ENCODE measurements at places on chromosomes 6 and 20.

DNA sequence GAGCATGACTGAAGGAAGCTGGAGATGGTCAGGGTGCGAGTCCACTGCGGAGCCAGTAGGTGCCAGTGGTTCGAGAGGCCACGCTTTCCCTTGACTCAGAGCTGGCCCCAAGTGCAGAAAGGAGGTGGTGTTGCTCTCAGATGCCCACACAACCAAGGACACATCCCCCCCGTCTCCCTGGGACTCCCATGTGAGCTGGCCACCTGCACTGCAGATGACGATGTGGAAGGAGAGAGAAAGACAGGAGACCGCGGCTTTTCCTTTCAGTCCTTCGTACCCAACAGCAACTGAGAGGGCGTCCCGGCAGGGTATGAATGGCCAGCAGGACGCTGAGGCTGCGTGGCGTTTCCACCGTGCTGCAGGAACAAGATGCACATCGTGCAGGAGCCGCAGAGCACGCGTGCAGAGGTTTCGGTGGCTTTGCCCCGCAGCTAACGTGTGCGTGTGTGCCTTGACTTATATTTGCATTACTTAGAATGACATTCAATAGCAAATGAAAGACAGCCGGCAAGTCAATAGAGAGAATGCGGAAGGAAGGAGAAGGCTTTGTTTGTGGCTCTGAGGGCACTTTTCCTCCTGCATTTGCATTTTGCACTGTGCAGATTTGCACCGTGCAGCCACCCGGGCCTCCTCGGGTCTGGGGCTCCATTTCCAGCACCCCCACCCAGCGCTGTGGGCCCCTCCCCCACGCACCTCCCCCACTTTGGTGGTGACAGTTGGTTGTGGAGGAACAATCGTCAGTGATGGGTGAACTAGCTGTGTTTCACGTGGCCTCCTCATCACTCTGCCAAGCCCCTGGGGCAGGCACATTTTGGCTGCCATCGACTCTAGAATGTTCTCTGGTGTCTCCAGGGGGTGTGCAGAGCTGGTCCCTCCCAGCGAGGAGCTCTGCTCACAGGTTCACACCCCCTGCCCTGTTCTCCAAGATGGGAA, 26.4 kb upstream of the BHLHE23 start:
- DNase-seq: no peak

GRCh38 chr20:52426856-52427255, 235.3 kb upstream of the ZFP64 start:
- DNase-seq: no peak

DNA sequence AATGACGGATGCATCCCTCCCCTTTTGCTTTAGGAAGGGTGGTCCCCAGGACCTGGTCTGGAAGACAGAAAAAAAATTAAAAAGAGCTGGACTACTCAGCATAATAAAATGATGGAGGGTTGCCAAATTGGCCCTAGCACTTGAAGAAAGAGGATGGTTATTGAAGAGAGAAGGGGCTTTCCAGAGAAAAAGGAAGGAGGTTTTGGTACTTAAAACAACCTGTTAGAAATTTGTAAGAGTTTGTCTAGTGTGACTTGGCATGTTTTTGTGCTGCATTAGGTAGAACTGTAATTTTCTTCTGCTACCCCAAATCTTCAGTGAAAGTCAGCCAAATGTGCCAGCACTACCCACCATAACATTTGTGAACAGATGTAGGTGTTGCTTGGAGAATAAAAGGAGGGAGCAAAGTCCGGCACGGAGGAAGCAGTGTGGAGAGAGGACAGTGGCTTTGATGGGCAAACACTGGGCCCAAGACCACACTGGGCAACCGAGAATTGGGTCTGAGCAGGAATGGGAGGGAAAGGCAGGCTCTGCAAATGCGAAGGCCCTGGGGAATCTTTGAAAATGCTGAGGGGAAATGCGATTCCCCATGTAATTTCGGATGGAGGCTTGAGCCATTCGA, 160.9 kb downstream of the QRSL1 start:
- no peak for DNase-seq

DNA sequence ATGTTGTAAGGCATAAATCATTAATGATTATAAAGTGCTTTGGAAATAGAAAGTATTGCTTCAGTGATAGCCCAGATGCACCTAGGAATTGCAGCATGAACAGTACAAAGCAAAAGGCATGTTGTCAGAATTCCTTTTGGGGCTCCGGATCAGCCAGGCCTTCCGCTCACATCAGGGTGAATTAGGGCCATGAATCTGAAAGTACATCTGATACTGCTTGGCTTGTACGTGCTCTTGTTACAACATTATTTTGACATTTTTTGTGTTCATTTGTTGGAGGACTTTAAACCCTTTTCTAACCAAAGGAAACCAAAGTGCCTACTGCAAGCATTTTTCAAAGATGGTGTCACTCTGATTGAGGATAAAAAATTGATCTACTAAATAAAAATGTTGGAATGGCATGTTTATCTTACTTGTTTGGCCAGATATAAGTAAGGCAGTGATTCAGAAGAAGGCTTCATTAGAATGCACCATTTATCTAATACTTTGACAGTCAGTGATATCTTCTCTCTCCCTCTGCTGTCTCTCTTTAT, 1005.6 kb upstream of the FLRT3 start:
- no peak for DNase-seq

GRCh38 chr6:13178107-13178506, 150.2 kb downstream of the TBC1D7 start:
- no peak for DNase-seq

DNA sequence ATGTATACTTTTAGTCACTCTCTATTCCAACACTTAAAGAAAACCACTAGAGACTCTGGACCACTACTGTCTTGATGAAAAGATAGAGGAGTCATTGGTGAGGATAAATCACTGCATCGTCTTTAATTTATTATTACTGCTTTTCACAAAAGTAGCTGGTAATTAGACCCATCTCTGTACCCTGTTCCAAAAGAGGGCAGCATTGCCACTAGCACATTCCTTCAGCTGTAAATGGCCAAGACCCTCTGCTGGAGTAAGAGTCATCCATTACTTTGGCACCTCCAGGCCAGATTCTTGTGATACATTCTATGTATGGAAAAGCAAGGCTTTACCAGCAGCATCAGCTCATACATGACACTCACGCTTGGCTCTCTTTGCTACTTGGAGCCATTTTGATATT, 49.5 kb upstream of the PREP start:
- DNase-seq: no peak

GRCh38 chr6:45787384-45787783, 228.3 kb downstream of the CLIC5 start:
- DNase-seq: no peak

GRCh38 chr6:9745476-9745875, 669.4 kb downstream of the TFAP2A start:
- no peak for DNase-seq

DNA sequence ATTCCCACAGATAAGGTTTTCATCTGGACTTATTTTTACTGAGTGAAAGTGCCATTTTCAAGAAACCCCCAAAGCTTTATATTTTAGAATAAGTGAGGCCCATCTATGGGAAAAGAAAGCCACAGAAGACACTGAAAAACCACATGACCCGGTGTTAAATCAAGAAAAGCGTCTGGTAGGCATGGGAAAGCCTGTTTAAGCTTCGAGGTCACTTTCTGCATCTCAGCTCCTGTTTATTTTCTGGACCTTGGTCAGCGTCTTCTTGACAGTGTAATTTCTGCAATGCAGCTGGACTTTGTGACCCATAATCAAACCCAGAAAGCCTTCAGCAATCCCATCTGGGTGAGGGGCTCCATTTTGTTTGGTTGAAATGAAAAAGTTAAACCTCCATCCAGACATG, 59.6 kb upstream of the NEDD9 start:
- DNase-seq: no peak

- DNase-seq: peak; percentile 46
Observed at GRCh38 chr6:56659721-56660380, 17.2 kb upstream of the DST start.

DNA sequence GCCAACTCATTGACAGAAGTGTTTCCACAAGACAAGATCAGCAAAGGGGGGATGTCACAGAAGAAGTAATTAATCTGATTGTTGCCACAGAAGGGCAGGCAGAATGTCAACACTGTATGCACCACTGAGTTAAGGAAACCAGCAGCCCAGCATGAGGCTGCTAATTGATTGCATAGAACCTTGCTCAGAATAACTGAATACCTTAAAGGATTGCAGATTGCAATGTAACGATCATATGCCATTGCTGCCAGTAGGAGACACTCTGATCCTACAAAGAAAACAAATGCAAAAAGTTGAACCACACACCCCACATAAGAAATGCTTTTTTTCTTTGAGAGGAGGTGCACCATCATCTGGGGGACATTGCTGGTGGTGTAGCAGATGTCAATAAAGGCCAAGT, 13.1 kb downstream of the OR5V1 start:
- no peak for DNase-seq

- no peak for DNase-seq
Observed at GRCh38 chr20:20593447-20594170, 118.8 kb downstream of the RALGAPA2 start.

- DNase-seq: no peak
Observed at GRCh38 chr20:19540392-19540791, 217.7 kb upstream of the RIN2 start.

DNA sequence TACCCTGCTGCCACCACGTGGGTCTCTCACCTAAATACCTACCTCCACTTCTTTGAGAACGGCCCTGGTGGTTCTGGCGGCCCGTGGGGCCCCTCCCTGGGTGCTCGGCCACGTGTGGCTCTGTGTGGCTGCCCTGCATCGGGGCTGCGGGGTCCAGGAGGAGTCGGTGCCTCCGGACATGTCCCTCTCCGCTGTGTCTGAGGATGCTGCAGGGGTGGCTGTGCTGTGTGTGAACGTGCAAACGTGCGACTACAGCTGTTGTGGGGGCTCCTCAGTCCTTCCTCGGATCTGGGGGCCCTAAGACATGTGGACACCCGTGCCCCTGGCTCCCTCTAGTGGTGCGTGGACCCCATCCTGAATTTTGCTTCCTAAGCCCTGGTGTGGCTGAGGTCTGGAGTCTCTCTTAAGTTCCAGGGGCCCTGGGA, 691.8 kb downstream of the QKI start:
- DNase-seq: no peak

DNA sequence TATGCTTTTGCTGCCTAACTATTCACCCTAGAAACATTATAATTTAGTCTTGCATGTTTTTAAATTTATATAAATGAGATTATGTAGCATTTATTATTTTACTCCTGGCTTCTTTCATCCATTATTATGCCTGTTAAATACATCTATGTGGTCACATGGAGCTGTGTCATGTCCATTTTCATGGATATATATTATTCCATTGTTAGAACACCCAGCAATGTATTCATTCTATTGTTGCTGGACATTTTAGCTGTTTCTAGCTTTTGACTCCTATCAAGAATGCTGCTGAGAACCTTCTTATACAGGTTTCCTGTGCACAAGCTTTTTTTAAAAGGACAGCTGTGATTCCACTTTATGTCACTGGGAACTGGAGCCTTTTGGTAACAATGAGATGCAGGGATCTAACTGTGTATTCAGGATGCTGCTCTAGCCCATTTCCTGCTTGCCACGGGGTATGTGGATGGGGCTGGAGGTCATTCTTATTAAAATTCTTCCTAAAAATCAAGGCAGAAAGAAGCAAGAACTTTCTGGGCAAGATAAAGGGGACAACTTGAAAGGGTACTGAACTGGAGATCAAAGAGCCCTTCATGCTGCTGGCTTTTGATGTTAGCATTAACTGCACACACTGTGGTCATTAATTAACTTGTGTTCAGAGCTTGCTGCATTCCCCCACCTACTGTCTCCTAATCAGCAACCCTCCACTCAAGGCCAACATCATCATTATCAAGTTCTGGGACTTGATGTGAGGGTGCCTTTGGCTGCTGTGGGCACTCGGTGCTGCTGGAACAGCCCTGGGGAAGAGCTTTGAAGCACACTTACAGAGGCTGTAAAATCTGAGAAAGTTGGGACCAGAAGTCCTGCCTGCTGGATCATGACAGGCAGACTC, 96.6 kb upstream of the AKIRIN2 start:
- no peak for DNase-seq

DNA sequence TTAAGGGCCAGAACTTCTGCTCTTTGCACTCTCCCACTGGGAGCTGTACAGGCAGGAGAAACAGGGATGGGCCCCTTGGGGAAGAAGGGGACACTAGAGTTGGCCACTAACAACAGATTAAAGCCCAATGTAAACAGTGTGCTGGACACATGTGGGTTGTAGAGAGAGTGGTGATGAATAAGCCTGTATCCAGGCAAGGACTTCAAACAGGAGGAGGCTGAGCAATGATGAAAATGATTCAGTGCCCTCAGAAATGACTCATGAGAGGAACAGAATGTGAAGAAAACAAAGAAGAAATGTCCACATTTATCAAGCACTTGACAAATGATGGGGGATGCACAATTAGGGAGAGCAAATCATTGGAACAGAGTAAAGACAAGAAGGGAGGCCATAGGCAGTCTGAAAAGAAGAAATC, 242.3 kb downstream of the TBX18 start:
- peak; percentile 24 for DNase-seq
